ENCODE measurements at places on chromosomes 4 and X.
A peak's percentile ranks its signal among the peaks of the same experiment; 100 is the strongest.

GRCh38 chrX:119495734-119496726 lies 27.8 kb downstream of the SLC25A5 start:
- no peak overlapping the region for H3K27ac ChIP-seq
- no peak for DNase-seq
- H3K36me3 ChIP-seq = no peaks in the 10 kb centered on the region
- H3K4me1 ChIP-seq = no peaks in the 10 kb centered on the region
- no peak overlapping the region for H3K4me3 ChIP-seq

DNA sequence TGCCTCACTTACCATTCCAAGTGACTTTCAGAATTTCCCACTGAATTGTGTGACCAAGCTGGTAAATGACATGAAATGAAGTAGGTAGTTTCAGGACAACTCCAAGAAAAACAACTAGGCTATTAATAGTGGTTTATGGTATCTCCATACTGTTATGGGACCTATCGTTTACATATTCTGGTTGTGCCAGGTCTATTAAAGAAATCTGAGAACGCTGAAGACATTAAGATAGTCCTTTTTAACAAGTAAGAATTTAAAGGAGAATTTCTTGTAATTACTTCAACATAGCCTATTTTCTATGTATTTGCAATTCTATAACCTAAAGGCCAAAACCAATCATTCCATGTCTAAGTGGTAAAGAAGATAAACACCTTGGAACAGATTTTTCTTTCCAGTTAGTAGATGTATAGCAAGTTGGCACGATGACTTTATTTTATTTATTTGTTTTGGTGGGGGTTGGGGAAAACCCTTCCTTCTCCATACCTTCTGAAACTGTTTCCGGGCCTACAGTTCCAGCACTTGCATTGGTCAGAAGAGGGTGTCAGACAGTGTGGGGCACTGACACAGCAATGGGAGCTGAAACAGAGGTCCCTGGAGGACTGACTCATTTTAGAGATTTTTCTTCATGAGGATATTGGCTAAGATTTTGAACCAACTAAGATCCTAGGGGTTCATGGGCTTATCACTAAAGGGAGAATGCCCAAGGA lies 7.6 kb upstream of the DCLK2 start:
- no peaks in the 10 kb centered on the region for H3K36me3 ChIP-seq
- H3K4me1 ChIP-seq = peaks cover 40% of the 10 kb centered on the region
- H3K27me3 ChIP-seq = no peaks in the 10 kb centered on the region
- peak overlapping the region; percentile 44 for H3K27ac ChIP-seq

- H3K36me3 ChIP-seq = peaks cover under 1% of the 10 kb centered on the region
- no peak overlapping the region for H3K4me3 ChIP-seq
- no peak overlapping the region for H3K27ac ChIP-seq
- no peaks in the 10 kb centered on the region for H3K4me1 ChIP-seq
Observed at GRCh38 chrX:134909261-134909660, 81.5 kb upstream of the SMIM10 start.

DNA sequence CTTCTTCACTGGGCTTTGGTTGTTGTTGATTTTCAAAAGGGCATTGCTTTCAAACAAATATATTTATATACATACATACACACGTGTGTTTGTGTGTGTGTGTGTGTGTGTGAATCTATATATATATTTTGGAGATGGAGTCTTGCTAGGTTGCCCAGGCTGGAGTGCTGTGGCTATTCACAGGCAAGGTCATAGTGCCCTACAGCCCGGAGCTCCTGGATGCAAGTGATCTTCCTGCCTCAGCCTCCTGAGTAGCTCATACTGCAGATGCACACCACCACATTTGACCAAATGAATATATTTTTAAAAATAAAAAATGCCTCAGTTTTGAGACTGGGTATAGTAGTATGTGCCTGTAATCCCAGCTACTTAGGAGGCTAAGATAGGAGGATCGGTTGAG lies 34.4 kb downstream of the FRAS1 start:
- no peaks in the 10 kb centered on the region for H3K4me1 ChIP-seq
- H3K36me3 ChIP-seq = no peaks in the 10 kb centered on the region
- no peaks in the 10 kb centered on the region for H3K27me3 ChIP-seq
- no peak overlapping the region for H3K27ac ChIP-seq
- no peak overlapping the region for H3K4me3 ChIP-seq

- no peaks in the 10 kb centered on the region for H3K4me1 ChIP-seq
- no peak overlapping the region for H3K27ac ChIP-seq
- H3K36me3 ChIP-seq = no peaks in the 10 kb centered on the region
- DNase-seq = no peak
- H3K4me3 ChIP-seq = no peak overlapping the region
Observed at GRCh38 chr4:127525608-127526007, 107.1 kb upstream of the INTU start.

DNA sequence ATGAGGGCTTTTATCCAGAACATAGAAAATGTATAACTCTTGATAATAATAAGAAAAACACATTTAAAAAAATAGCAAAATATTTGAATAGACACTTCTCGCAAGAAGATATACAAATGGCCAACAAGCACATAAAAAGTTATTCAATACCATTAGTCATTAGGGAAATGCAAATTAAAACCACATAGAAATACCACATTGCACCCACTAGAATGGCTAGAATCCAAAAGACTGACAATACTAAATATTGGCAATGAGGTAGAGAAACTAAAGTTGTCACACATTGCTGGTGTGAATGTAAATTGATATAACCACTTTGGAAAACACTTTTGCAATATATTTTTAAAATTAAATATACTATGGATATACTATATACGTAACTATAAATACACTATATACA lies 754.3 kb upstream of the MAGEB2 start:
- DNase-seq = no peak
- no peaks in the 10 kb centered on the region for H3K4me1 ChIP-seq
- no peak overlapping the region for H3K4me3 ChIP-seq
- H3K27ac ChIP-seq = no peak overlapping the region
- H3K27me3 ChIP-seq = no peaks in the 10 kb centered on the region

- H3K27me3 ChIP-seq = peaks cover 2% of the 10 kb centered on the region
- DNase-seq = no peak
- no peak overlapping the region for H3K27ac ChIP-seq
- no peaks in the 10 kb centered on the region for H3K36me3 ChIP-seq
Observed at GRCh38 chrX:15310117-15310516, 5.3 kb downstream of the ASB11 start.

DNA sequence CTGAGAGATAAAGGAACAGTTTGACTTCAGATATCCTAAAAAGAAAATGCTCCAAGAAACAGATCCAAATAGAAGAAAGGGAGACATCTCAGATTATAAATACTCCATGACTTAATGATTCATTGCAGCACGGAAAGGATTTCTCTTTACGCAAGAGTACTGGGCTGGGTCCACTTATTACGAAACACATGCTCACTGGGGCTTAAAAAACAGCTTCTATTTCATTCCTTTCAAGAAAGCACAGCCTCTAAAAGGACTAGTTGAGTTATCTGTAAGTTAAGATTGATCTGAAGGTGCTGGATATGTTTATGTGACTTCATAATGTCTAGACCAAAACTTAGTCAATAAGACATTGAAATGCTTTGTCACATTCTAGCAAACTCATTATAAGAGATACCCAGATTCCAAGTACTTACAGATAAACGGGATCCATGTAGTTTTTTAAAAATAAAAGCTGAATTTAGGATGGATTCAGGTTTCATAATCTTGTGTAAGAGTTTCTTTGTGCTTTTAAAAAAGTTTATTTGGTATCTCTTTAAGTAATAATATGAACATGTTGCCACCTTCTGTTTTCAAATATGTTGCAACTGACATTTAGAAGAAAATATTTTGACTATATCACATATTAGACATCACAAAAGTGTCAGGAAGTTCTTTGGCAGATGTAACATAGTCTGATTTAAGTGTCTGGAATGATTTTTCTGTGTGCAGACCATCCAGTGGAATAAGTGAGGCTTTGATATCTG lies 109.5 kb upstream of the MYOZ2 start:
- peaks cover 24% of the 10 kb centered on the region for H3K4me1 ChIP-seq
- peak overlapping the region; percentile 47 for H3K4me3 ChIP-seq
- DNase-seq = peak; percentile 86
- H3K27ac ChIP-seq = peak overlapping the region; percentile 97
- peaks cover 7% of the 10 kb centered on the region for H3K36me3 ChIP-seq
- H3K27me3 ChIP-seq = no peaks in the 10 kb centered on the region

DNA sequence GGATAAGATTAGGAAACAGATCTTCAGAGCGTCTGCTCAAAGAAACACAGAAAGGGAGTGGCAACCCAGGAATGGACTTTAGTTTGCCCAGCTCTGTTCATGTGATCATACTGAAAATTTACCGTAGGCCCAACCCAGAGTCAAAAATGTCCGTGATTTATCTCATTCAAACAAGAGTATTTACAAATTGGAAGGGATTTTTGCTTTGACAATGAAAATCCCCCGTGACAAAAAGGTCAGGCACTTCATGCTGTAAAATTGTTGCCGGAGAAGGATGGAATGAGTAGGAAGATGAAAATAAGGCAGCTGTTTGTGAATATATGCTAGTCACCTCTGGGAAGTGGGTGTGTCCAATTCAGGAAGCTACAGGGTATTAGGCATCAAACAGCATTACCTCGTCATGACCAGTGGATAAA lies 1.2 kb downstream of the SULT1B1 start:
- no peaks in the 10 kb centered on the region for H3K4me1 ChIP-seq
- no peak overlapping the region for H3K4me3 ChIP-seq
- DNase-seq = no peak
- H3K27me3 ChIP-seq = no peaks in the 10 kb centered on the region
- no peak overlapping the region for H3K27ac ChIP-seq
- no peaks in the 10 kb centered on the region for H3K36me3 ChIP-seq

- no peaks in the 10 kb centered on the region for H3K27me3 ChIP-seq
- H3K4me3 ChIP-seq = peak overlapping the region; percentile 97
- H3K36me3 ChIP-seq = peaks cover 17% of the 10 kb centered on the region
Observed at GRCh38 chrX:47194194-47194787, 662 bp downstream of the UBA1 start.

- H3K27me3 ChIP-seq = no peaks in the 10 kb centered on the region
- H3K36me3 ChIP-seq = no peaks in the 10 kb centered on the region
- no peak overlapping the region for H3K27ac ChIP-seq
- DNase-seq = no peak
Observed at GRCh38 chr4:12138488-12138887, 709.8 kb upstream of the HS3ST1 start.

DNA sequence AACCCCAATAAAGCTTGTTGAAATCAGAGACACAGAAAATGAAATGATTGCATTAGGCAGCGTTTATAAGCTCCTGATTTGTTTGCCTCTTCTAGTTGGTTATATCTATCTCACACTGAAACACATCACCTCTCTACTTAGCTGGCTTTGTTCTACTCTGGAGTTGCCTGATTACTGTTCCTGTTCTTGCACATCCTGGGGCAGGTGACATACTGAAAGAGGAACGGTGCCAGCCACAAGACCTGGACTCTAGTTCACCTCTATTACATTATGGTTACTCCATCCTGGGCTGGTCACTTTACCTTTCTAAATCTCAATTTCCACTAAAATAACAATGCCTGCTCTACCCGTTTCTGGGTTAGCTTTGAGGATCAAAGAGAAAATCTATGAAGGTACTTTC lies 47.9 kb downstream of the TRIM2 start:
- H3K27ac ChIP-seq = no peak overlapping the region
- DNase-seq = no peak
- peaks cover 7% of the 10 kb centered on the region for H3K4me1 ChIP-seq
- no peaks in the 10 kb centered on the region for H3K27me3 ChIP-seq

DNA sequence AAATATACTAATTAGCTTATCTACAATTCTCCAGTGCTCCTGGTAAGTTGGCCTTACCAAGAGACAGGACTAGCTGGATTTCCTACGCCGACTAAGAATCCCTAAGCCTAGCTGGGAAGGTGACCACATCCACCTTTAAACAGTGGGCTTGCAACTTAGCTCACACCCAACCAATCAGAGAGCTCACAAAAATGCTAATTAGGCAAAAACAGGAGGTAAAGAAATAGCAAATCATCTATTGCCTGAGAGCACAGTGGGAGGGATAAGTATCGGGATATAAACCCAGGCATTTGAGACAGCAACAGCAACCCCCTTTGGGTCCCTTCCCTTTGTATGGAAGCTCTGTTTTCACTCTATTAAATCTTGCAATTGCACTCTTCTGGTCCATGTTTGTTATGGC lies 1025.0 kb downstream of the RAB28 start:
- H3K36me3 ChIP-seq = no peaks in the 10 kb centered on the region
- DNase-seq = no peak
- no peaks in the 10 kb centered on the region for H3K4me1 ChIP-seq
- H3K27me3 ChIP-seq = no peaks in the 10 kb centered on the region
- no peak overlapping the region for H3K27ac ChIP-seq
- H3K4me3 ChIP-seq = no peak overlapping the region

GRCh38 chr4:38904090-38904666 lies 36.6 kb downstream of the FAM114A1 start:
- H3K27ac ChIP-seq = no peak overlapping the region
- DNase-seq = no peak
- H3K4me3 ChIP-seq = no peak overlapping the region
- H3K27me3 ChIP-seq = no peaks in the 10 kb centered on the region

GRCh38 chr4:71254451-71255012 lies 84.3 kb upstream of the SLC4A4 start:
- peaks cover 16% of the 10 kb centered on the region for H3K36me3 ChIP-seq
- H3K4me1 ChIP-seq = peaks cover 55% of the 10 kb centered on the region
- no peaks in the 10 kb centered on the region for H3K27me3 ChIP-seq

GRCh38 chr4:168440442-168441264 lies 39.6 kb downstream of the DDX60L start:
- H3K4me3 ChIP-seq = no peak overlapping the region
- peak overlapping the region; percentile 22 for H3K27ac ChIP-seq
- H3K36me3 ChIP-seq = peaks cover 16% of the 10 kb centered on the region

DNA sequence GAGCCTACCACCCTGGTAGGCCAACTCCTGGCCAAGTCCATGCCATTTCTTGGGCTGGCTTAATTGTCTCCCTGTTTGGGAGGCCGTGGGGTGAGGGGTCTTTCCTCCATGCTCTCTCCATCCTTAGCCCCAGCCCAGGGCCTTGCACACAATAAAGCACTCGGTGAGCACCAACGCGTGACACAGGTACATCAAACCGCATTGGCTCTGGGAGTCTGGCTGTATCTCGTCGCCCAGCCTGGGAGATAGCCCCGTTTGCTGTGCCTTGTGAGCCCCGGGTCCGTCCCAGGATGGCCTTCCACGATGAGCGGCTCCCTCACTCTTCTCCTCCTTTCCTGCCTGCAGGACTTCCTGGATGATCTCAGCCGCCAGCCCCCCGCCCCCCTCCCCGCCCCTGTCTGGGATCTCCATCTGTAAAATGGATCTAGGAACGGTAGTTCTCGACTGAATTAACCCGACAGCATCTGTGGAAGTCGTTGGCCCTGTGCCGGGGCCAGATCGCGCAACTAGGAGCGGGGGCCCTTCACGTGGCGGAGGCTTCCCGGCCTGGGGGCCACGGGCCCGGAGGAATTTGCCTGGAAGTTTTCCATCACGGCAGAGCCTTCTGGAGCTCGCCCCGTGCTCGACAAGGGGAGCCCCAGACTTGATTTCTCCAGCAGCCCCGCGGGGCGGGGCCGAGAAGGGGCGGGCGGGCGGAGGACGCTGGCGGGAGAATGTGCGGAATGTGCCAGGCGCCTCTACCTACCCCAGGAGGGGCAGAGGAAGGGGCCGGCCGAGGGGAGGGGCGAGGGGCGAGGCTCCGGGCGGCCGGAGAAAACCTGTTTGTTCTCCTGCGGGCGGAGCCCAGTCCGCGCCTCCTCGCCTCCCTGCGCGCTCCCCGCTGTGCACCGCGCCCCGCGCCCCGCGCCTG lies at the start of gene ZNF185:
TSS of gene ZNF185 (plus strand) at position 846 of the 910 bp plus-strand sequence. CDS start 16,423 bp downstream, outside the sequence.
- H3K27ac ChIP-seq = no peak within 1 kb of the TSS
- H3K27me3 ChIP-seq = peaks cover 1% of the 10 kb centered on the region
- H3K4me1 ChIP-seq = peaks cover 20% of the 10 kb centered on the region
- no peaks in the 10 kb centered on the region for H3K36me3 ChIP-seq

Measured in osteoblast (primary cell).